ENCODE measurements at places on chromosomes 12 and 14. TPM values are rescaled to one million over a fixed set of nuclear protein-coding genes. Genes with fewer than 3 reads are reported as not detected.

KICS2 gene
- 15.7 TPM for total RNA-seq

CSRP2 gene
- total RNA-seq = 0.33 TPM

KLRG1 gene
- total RNA-seq = 12.3 TPM

LPAR5 gene
- 11.4 TPM for total RNA-seq

CMAS gene
- total RNA-seq = 41.0 TPM

MYF5 gene
- not detected for total RNA-seq

KLHDC1 gene
- total RNA-seq = 2.0 TPM

RNASE1 gene
- total RNA-seq = 4.3 TPM

LUM gene
- total RNA-seq = not detected

NDRG2 gene
- 5.0 TPM for total RNA-seq

AQP6 gene
- total RNA-seq = not detected

AGAP2 gene
- 29.9 TPM for total RNA-seq

PTPRO gene
- total RNA-seq = 0.48 TPM

PRH1 gene
- total RNA-seq = 8.6 TPM

ACSS3 gene
- not detected for total RNA-seq

TFCP2 gene
- 41.9 TPM for total RNA-seq

TPH2 gene
- total RNA-seq = not detected

TMEM52B gene
- not detected for total RNA-seq

SLC6A15 gene
- not detected for total RNA-seq

MYRFL gene
- not detected for total RNA-seq

NRXN3 gene
- not detected for total RNA-seq

CPSF2 gene
- total RNA-seq = 134 TPM
